ENCODE measurements at places on chromosomes 2 and 18. TPM values are rescaled to one million over a fixed set of nuclear protein-coding genes. Genes with fewer than 3 reads are reported as not detected.

Gene MBP
- 6.1 TPM for total RNA-seq

Gene CPLX4
- not detected for total RNA-seq

Gene ANKRD30B
- not detected for total RNA-seq

Gene HOXD8
- total RNA-seq = 24.1 TPM

Gene FAM237A
- total RNA-seq = not detected

Gene TSN
- 50.8 TPM for total RNA-seq

Gene SP110
- total RNA-seq = 16.4 TPM

Gene SH2D6
- total RNA-seq = not detected

Gene METTL4
- total RNA-seq = 8.4 TPM

Gene CHAC2
- 21.4 TPM for total RNA-seq

Gene PAX3
- total RNA-seq = not detected

Gene DNAJC10
- 118 TPM for total RNA-seq

Gene COL5A2
- 28.7 TPM for total RNA-seq

Gene NXPH2
- total RNA-seq = not detected

Gene PARD3B
- 3.0 TPM for total RNA-seq

Gene KATNAL2
- total RNA-seq = 2.2 TPM

Gene PAIP2B
- total RNA-seq = 0.27 TPM

Gene HTR2B
- 0.64 TPM for total RNA-seq

Gene NHEJ1
- total RNA-seq = 18.3 TPM

Gene RGPD4
- not detected for total RNA-seq

Gene DUSP28
- 3.5 TPM for total RNA-seq

Gene ASAP2
- total RNA-seq = 23.4 TPM

Gene CHRNG
- total RNA-seq = not detected

Gene AOX1
- 21.0 TPM for total RNA-seq

Gene GCKR
- total RNA-seq = 3.7 TPM

Gene ALK
- total RNA-seq = not detected
